ENCODE measurements at places on chromosomes 5 and 9.

DNA sequence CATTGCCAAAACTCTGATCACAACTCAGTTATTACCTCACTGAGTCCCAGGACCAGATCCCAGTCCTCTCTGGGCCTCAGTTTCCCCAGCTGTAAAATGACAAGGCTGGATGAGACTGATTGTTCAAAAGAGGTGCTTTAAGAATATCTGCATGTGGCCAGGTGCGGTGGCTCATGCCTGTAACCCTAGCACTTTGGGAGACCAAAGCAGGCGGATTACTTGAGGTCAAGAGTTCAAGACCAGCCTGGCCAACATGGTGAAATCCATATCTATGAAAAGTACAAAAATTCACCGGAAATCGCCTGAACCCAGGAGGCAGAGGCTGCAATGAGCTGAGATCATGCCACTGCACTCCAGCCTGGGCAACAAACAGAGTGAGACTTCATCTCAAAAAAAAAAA lies 8.3 kb downstream of the ATOX1 start:
- DNase-seq, result no peak

GRCh38 chr5:97554977-97555643 lies 372.1 kb upstream of the RIOK2 start:
- DNase-seq, result no peak

DNA sequence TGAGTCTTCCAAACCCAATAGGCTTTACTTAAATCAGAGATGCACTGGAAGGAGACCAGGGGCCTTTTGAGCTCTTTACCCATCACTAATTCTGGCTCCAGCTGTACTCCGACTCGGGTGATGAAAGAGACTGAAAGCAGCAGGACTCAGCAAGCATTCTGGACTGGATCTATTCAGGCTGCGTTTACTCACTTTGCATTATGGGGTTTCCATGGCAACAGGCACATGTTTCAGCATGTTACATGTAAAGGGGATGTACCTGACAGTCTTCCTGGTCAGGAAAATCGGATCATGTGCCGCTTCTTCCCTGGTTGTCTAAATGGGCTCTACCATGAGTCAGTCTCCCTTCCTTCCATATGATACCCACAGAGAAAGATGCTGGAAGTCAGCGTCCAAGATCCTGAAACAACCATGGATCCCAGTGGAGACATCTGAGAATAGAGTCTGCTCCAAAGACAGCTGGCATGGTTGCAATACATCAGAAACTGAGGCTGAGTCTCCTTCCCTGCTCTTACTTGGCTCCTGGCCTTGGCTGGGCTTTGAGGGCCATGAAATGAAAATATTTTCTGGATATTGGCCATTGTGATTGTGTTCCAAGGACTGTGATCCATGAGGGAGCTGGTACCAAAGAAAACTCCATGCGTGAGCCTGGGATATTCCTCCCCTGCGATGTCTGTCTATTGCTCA lies 102.5 kb upstream of the TNC start:
- DNase-seq, result no peak

DNA sequence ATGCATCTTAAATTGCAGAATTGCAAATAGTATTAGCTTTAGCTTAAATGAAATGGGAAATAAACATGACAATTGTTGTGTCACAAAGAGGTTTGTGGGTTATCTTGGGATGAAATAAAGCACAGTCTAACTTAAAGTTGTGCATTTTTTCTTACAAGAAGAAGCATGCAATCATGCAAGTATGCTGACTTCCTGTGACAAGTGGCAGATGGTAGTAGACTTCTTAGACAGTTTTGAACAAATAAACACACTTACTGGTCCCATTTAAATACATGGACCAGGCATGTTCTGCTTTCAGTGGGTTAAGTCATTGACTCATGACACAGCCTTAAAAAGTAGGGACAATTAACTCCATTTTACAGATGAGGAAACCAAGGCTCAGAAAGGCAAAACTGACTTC lies 15.9 kb upstream of the C5orf63 start:
- peak; percentile 21 for DNase-seq

DNA sequence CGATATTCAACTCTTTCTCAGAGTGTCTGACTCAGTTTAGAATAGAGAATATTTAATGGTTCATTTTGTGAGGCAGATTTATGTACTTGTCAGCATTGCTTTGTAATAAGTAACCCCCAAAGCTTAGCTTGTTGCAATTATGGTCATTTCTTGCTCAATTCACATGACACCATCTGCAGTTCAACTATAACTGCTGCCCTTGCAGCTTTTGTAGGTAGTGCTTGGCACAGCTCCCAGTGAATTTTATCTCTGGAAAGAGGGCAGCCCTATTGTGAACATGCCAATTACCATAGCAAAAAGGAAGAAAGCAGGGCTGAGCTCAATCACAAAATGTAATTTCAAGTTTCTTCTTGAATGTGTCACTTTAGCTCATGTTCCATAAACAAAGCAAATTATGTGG lies 1587.7 kb upstream of the ACO1 start:
- no peak for DNase-seq

All from suppressor macrophage treated with lipopolysaccharide for 1 hour (primary cell).